ENCODE measurements at places on chromosomes 2 and 18.
A peak's percentile ranks its signal among the peaks of the same experiment; 100 is the strongest.

- peak; percentile 58 for DNase-seq
Observed at GRCh38 chr2:162243294-162243693, at the start of gene FAP. FAP (minus strand) TSS chr2:162243445; CDS start chr2:162243327, 118 bp downstream.

GRCh38 chr2:157302492-157303099 is 23.0 kb downstream of the ERMN start:
- peak; percentile 79 for DNase-seq

GRCh38 chr2:26634636-26635230 is 6.4 kb downstream of the CIB4 start:
- no peak for DNase-seq

- peak; percentile 17 for DNase-seq
Observed at GRCh38 chr2:7281231-7282201, 364.3 kb downstream of the RNF144A start.

GRCh38 chr2:156343096-156343939 is 10.8 kb upstream of the NR4A2 start:
- no peak for DNase-seq

- no peak for DNase-seq
Observed at GRCh38 chr2:239853706-239854327, 171.3 kb downstream of the NDUFA10 start.
